NCI-H345 (cell line): ENCODE measurements at places on chromosomes 1 and 21.

DNA sequence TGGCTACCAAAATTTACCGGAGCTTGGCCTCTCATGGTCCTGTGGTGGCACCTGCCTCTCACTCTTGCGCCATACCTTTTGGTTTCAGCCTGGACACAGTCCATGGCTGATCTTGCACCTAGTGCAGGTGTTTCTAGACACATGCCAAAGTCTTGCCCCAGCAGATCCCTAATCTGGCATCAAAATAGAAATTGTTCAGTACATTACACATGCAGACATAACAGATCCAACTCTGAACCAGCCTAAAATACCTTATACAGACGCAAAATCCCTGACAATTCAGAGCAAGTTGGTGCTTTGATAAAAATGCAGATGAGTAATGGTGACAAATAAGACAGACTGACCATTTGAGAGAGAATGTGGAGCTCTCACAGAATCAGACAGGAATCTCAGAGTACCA lies 44.1 kb downstream of the NGF start:
- no peak for DNase-seq

- DNase-seq: peak; percentile 86
Measured at GRCh38 chr1:15489052-15489736, 13.3 kb downstream of the CELA2B start.

DNA sequence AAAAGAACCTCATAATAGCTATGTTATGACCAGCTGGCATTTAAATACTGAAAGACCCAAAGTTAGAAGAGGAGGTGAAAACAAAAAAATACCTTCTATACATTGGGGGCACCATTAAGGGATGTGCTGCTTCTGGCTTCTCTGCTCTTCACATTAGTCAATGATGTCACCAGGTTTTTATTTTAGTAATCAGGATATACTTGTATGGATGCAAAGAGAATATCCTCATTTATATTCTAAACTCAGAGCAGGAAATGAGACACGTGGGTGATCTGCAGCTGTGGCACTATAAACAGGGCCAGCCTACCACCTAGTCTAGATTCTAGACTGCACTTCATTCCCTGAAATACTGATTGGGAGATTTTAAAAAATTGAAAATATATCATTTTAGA lies 51.2 kb downstream of the WLS start:
- DNase-seq: no peak

- no peak for DNase-seq
Measured at GRCh38 chr1:85612704-85613361, 32.3 kb downstream of the CCN1 start.

- DNase-seq: peak; percentile 93
Measured at GRCh38 chr1:181126871-181127587, 38.5 kb downstream of the IER5 start.

DNA sequence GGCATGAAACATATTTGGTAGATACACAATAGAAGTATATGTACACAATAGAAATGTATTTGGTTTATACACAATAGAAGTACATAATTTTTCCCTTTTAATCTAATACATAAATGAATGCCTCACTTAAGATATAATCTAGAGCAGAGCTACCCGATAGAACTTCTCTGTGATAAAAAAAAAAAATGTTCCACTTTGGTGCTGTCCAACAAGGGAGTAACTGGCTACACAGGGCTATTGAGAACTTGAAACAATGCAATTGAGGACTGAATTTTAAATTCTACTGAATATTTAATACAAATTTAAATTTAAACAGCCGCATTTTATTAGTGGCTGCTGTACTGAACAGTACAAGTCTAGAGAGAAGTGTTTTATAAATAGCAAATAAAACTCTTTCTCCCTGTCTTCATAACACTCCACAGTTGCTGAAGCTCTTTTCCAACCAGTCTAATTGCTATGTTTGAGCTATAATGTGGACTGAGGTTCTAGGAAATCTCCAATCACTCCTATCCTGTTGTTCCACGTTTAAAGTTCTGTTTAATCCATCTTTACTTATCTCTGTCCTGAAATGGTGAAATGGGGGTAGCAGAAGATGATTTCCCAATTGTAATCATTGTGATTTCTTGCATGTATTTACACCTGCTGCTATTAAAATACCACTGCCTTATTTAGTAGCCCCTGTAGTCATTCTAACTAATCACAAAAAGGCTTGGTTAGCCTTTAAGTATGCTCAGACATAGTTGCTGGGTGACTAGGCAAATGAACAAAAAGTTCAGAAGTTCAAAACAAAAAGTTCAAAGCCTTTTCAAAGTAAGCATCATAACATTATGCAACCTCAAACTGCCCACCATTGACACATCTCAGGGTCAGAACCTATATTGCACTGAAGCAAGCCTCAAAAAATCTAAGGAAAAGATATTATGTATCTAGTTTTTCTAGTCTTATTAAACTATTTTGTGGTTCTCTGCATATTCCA lies 192.3 kb upstream of the C1orf87 start:
- no peak for DNase-seq

- DNase-seq: no peak
Measured at GRCh38 chr21:35529171-35529863, 480.2 kb upstream of the RUNX1 start.

DNA sequence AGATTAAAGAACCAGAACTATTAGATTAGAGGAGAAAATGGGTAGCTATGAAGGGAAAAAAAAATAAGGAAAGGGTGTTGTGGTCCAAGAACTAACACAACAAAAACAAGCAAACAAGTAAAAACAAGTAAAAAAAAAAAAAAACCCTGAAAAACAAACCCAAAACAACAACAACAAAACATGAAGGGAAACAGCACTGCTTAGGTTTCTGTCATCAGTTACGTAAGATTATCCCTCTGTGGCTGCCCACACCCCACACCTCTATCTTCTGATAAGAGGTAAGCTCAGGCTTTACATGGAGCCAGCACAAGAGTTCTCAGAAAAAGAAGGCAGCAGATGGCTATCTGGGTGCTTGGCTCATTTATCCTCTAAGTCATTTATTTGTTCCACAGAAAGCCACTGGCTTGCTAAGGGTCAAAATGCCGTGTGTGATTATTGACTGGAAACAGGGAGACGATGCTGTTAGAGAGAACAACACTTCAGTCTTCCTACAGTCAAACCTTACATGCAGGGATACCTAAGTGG lies 57.5 kb downstream of the KIAA0319L start:
- no peak for DNase-seq

GRCh38 chr1:87252406-87252805 lies 76.3 kb upstream of the LMO4 start:
- DNase-seq: no peak

GRCh38 chr1:201625226-201625761 lies 86.4 kb downstream of the NAV1 start:
- DNase-seq: no peak

- peak; percentile 7 for DNase-seq
Measured at GRCh38 chr1:160779626-160780397, 16.2 kb upstream of the LY9 start.
